ENCODE measurements at places on chromosomes 12 and 14. TPM values are rescaled to one million over a fixed set of nuclear protein-coding genes. Genes with fewer than 3 reads are reported as not detected.

- DNase-seq = no peak
Observed at GRCh38 chr14:103528146-103528586, 830 bp upstream of the TRMT61A start.

Gene MYF6
- total RNA-seq = not detected

GRCh38 chr12:130079279-130079678 lies 83.0 kb upstream of the FZD10 start:
- no peak for DNase-seq

DNA sequence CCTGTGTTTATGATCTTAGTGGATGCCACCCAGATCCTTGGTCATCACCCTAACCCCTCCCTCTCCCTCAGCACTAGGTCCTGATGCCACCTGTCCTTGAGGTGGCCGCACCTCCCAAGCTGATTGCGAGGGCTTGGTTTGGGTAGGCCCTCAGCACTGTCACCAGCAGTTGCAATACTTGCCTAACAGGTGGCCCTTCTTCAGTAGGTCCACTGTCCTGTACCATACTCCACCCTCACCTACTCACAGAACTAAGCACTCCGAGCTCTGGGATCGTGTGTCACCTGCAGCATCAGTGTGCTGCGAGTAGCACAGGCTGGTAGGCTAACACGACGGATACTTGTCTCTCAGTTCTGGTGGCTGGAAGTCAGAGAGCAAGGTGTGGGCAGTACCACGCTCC lies 14.0 kb upstream of the SERPINA12 start:
- no peak for DNase-seq

All from IMR-90 (cell line).